Activated T-helper 1 cell treated with anti-CD3 and anti-CD28 coated beads, Interleukin-2, amount 50 U/mL, for 16 hours (primary cell): ENCODE measurements at places on chromosomes 6 and 20.
A peak's percentile ranks its signal among the peaks of the same experiment; 100 is the strongest.

DNA sequence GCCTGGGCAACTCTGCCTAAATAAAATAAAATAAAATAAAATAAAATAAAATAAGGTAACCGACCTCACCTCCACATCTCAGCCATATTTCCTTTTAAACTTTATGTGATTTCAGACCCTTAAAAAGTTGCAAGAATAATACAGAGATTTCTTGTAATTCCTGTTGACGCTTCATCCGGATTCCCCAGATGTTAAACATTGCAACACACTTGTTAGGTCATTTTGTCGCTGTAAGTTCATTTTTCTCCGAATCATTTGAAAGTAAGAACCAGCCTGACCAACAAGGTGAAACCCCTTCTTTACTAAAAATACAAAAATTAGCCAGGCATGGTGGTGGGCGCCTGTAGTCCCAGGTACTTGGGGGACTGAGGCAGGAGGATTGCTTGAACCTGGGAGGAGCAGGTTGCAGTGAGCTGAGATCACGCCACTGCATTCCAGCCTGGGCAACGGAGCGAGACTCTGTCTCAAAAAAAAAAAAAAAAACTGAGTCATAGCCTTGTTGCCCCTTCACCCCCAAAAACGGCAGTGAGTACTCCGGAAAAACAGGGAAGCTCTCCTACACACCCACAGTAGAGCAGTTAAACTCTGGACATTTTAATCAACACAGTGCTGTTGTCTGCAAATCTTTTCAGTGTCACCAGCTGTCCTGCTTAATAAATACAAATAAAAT, 5.9 kb downstream of the PYGB start:
- no peak for DNase-seq

- DNase-seq: no peak
Measured at GRCh38 chr20:21289651-21290050, 13.5 kb upstream of the XRN2 start.

DNA sequence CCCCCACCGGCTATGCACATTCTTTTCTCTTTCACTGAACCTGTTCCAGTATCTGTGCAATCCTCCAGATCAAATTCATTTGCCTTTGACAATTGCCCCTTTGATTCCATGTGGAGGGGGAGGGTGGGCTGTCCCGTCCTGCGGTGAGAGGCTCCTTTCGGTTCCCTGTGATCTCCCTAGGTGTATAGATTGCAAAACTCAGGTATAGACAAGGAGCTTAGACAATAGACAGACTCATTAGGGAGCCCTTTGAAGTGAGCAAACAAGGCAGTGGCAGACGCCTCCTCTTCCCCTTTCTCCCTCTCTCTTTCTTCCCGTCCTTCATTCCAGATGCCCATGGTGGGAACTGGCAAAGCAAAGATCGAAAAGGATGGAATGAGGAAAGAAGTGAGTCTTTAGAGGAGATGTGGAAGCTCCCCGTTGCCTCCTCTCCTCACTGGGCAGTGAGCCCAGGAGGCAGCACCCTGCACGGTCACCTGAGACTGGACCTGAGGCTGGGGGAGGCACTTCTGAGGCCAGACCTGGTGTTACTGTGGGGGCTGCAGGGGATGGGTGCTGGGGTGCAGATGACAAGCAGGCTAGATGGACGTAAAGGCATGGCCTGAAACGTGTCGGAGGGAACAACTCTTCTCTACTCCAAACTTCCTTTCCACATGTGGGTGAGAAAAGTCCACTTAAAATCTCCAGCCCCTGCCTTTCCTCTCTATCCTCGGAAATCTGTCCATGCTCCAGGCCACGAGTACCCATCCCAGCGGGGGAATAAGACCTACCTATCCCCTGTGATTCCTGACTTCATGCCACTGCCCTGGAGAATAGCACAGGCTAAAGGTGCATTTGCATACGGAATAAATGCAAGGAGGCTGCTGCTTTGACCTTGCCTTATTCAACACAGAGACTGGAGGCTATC, 256.6 kb upstream of the FOXQ1 start:
- DNase-seq: no peak

DNA sequence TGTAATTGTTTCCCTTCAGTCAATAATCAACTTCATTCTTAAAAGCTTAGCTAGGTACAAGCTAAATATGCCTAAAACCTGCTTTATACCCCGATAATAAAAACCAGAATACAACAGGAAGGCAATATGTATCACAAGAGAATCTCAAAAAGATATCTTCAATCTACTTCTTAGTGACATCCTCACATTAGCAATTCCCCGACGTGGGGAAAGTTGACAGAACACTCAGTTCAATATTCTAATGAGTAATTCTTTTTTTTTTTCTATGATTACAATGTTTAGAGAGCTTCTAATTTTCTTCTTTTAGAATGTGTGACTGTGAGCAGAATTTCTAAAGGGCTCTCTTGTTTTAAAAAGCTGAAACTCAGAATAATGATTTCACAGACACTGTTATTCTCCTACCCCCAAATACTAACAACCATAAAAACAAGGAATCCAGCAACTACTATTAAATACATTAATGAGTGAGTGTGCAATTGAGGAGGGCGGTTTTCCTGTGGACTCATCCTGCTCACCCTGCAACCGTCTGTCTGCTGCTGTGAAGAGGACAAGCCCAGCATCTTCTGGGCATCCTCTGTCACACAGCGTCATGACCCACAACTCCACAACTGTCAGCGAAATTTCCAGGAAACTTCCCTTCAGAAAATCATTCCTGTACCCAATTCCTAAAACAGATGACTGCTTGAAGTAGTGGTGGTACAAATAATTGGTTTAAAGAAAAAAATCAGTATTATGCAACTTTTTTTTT, 68.1 kb downstream of the DTNBP1 start:
- DNase-seq: no peak

DNA sequence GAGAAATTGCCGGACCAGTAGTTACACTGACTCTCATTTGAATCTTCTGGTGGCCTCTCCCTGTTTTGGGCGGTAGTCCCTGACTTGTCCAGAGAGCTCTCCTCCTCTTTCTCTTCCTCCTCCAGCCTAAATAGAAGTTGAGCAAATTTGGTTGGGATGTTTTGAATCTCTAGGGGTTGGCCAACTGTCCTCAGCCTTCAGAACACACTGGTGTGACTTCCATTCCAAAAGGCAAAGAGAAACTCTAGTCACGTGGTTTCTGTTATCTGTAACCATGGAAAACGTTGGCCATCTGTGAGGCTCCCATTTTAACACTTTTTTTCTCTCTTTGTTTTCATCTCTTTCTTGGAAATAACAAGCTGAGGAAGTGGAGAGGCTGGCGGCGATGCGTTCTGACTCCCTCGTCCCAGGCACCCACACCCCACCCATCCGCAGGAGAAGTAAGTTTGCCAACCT, 275.3 kb downstream of the TBC1D7 start:
- DNase-seq: no peak

- no peak for DNase-seq
Measured at GRCh38 chr20:40777653-40778052, 88.6 kb upstream of the MAFB start.

DNA sequence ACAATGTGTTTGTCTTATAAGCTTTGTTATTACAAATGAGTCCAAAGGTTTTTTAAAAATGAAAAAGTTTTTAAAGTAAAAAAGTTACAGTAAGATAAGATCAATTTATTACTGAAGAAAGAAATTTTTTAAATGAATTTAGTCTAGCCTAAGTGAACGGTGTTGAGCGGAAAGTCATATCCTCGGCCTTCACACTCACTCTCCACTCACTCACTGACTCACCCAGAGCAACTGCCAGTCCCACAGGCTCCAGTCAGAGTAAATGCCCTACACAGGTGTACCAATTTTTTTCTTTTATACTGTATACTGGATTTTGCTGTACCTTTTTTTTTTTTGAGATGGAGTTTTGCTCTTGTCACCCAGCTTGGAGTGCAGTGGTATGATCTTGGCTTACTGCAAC, 42.7 kb upstream of the AGPAT4 start:
- DNase-seq: no peak

- DNase-seq: no peak
Measured at GRCh38 chr6:52735071-52735470, 28.2 kb downstream of the GSTA2 start.

DNA sequence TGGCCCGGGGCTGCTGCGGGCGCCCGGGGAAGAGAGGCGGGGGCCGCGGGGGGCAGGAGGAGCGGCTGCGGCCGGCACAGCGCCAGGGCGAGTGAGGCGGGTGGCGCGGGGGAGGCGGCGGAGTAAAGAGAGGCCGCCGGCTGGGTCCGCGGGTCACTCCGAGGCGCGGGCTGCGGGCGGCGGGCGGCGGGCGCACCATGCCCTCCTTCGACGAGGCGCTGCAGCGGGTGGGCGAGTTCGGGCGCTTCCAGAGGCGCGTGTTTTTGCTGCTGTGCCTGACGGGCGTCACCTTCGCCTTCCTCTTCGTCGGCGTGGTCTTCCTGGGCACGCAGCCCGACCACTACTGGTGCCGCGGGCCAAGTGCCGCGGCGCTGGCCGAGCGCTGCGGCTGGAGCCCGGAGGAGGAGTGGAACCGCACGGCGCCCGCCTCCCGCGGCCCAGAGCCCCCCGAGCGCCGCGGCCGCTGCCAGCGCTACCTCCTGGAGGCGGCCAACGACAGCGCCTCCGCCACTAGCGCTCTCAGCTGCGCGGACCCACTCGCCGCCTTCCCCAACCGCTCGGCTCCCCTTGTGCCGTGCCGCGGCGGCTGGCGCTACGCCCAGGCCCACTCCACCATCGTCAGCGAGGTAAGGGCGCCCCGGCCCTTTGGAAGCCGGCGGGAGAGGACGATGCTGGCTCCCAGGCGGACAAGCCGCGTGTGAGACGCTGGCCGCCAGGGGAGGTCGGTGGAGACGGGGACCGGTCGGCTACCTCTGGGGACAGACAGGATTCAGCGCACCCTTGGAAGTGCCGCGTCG, at the start of gene SLC22A3:
TSS of gene SLC22A3 (plus strand) at position 156 of the 797 bp plus-strand sequence. CDS start at position 198, 42 bp downstream.
- no peak for DNase-seq

- no peak for DNase-seq
Measured at GRCh38 chr20:42734660-42735368, 454.9 kb downstream of the PTPRT start.

GRCh38 chr6:87099472-87099871, 4.6 kb upstream of the CGA start:
- DNase-seq: no peak

DNA sequence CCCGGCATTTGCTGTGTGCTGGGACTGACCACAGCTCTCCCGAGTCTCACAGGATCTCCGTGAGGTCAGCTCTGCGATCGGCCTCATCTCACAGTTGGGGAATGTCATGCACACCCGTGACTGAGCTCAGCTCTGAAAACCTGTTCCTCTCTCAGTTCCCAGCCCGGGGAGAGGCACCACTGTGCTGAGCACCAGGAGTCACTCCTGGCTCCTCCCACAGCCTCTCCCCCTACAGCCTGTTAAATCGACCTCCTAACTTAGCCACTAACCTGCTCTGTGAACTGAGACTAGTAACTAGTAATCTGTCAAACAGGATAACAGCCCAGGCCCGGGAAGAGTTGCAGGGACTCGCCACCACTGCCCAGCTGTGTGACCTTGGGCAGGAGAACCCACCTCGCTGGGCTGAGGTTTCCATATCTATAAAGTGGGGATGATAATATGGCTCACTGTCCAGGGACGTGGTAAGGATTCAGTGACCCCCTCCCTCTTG, 20.1 kb upstream of the NOL4L start:
- DNase-seq: no peak

- no peak for DNase-seq
Measured at GRCh38 chr6:17501982-17502704, 98.0 kb upstream of the FAM8A1 start.

- no peak for DNase-seq
Measured at GRCh38 chr6:26105109-26105730, 18.0 kb downstream of the HFE start.

- peak; percentile 33 for DNase-seq
Measured at GRCh38 chr6:109690373-109690736, 647 bp downstream of the AK9 start.

DNA sequence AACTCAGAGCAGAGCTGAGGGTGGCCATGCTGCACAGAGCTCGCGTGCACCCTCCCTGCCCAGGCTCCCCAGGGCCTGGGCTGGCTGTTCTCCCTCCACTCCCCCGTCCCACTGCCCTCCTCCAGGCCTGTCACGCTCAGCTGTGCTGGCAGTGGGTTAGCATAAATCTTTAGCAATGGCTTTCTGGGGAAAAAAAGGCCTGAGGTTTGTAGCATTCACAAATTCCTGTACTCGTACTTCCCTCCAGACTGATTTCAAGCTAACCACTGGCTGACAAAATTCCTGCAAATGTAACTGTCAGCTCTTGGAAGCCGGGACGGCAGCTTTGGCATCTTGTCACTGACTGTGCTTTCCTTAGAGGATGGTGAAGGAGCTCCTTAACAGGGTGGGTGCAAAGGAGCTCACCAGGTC, 22.3 kb upstream of the SMOC2 start:
- DNase-seq: no peak

GRCh38 chr6:14925025-14925698, 320.7 kb upstream of the JARID2 start:
- DNase-seq: no peak

DNA sequence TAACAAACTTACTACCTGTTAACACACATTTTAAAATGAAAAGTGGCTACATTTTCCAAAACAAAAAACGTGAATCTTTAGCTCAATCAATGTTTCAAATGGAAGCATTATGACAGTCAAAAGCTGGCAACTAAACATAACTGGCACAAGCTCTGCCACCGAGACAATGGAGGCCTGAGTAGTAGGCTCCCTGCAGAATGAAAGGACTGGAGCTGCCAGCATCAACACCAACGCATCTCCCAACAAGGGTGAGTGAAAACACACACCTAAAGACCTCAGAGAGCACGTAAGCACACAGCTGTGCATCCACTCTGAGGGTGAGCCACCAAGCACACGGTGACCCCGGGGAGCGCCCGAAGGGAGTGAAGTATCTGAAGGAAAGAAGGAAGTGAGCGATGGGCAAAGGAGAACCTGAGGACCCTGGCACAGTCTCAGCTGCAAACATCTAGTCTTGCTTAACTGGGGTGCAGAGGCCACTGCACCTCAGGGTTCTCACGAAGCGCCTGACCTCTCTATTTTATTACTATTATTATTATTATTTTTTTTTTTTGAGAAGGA, 1.6 kb upstream of the ADRM1 start:
- DNase-seq: no peak

DNA sequence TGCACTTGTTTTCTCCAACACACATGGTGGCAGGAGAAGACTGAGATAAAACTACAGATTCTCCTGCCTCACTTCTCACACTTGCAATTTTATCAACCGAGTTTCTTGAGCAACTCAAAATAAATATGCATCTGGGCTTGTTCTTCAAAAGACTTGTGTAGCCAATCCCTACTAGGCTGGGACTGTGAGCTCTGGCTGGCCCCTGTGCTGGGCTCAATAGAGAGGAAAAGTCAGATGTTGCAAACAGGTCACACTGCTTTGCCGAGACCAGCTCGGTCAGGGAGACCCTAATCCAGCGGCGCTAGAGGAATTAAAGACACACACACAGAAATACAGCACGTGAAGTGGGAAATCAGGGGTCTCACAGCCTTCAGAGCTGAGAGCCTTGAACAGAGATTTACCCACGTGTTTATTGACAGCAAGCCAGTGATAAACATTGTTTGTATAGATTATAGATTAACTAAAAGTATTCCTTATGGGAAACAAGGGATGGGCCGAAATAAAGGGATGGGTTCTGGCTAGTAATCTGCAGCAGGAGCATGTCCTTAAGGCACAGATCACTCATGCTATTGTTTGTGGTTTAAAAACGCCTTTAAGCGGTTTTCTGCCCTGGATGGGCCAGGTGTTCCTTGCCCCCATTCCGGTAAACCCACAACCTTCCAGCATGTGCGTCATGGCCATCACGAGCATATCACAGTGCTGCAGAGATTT, 32.7 kb downstream of the FAM50B start:
- DNase-seq: no peak

GRCh38 chr6:114033606-114034005, 62.7 kb upstream of the HDAC2 start:
- no peak for DNase-seq

- no peak for DNase-seq
Measured at GRCh38 chr6:124567401-124567800, 394.8 kb upstream of the RNF217 start.
